ENCODE measurements at places on chromosomes 5 and 9.
A peak's percentile ranks its signal among the peaks of the same experiment; 100 is the strongest.

- no peaks in the 10 kb centered on the region for H3K4me1 ChIP-seq
- H3K4me3 ChIP-seq: no peak overlapping the region
- no peaks in the 10 kb centered on the region for H3K36me3 ChIP-seq
- H3K27me3 ChIP-seq: no peaks in the 10 kb centered on the region
Measured at GRCh38 chr5:141765896-141766551, 84.0 kb upstream of the ARAP3 start.

DNA sequence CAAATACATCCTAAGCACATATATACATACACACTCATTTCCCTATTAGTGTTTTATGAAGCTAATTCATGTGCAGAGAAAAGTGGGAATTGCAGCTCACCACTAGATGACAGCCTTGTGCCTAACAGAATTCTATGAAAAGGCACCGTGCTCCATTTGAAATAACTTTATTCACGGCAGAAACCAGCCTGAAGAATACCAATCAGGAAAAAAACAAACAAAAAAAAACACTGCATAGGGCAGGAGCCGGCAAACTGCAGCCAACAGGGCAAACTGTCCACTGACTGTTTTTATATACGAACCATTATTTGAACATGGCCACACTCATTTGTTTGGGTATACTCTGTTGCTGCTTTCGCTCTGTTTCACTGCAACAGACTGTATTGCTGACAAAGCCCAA lies 33.6 kb downstream of the ERMP1 start:
- DNase-seq: peak; percentile 28
- no peaks in the 10 kb centered on the region for H3K27me3 ChIP-seq
- no peak overlapping the region for H3K27ac ChIP-seq
- peaks cover 4% of the 10 kb centered on the region for H3K36me3 ChIP-seq
- no peaks in the 10 kb centered on the region for H3K4me1 ChIP-seq

DNA sequence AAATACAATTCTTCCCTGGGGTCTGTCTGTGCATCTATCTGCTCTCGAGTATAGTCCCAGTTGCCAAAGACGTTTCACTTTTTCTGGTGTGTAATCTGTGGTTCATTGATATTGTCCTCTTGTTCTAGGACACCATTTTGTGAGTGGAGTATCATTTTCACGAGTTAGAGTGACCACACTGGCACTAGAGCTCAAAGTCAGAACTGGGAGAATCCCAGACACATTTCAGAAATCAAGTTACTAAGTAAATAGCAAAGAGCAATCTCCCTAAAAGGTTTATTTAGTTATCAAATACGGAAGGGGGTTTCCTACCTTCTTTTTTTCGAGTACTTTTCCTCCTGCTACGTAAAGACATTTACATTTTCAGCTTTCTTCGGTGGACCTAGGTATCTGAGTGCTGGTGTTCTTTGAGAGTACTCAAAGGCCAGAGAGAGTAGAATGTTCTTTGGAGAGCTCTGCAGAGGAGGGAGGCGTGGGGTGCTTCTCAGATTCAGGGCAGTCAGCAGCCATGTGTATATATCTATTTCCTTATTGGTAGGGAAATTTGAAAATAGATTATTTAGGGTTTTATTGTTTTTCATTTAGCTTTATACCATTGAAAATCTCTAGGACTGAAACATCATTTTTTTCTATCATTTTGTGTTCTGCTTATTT lies 8.9 kb upstream of the HSPA9 start:
- H3K27me3 ChIP-seq: 0 out of 2 replicates have a peak, but pooled peaks cover 1% of the 10 kb centered on the region
- H3K36me3 ChIP-seq: no peaks in the 10 kb centered on the region
- H3K4me1 ChIP-seq: peaks cover 17% of the 10 kb centered on the region
- H3K4me3 ChIP-seq: no peak overlapping the region
- peak; percentile 19 for DNase-seq

DNA sequence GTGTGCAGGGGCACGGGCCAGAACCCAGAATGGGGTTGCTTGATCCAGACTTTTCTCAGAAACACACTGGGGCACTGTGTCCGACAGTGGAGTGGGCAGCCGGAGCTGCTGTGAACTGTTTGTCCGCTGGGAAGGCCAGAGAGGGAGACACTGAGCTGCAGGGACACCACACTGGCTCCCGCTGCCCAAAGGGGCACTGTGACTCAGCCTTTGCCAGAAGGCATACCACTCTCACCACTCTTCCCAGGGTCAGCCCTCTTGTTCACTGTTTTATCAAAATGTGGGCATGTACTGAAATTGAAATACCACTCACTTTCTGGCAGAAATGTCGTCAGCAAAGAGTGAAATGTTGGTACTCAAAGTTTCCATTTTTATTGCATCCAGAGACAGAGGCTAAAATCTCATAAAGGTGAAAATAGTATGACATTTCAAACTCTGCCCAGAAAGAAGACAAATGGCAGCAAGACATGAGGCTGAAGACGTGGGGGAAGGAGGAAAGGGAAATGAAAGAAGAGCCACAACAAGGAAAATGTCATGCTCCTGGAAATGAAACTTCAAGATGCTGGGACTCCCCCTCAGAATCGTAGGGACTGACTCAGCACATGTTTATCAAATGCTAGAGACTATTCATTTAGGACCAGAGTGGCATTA lies 4.5 kb upstream of the IL7R start:
- H3K4me3 ChIP-seq: no peak overlapping the region
- no peaks in the 10 kb centered on the region for H3K27me3 ChIP-seq
- no peak for DNase-seq
- no peaks in the 10 kb centered on the region for H3K4me1 ChIP-seq

DNA sequence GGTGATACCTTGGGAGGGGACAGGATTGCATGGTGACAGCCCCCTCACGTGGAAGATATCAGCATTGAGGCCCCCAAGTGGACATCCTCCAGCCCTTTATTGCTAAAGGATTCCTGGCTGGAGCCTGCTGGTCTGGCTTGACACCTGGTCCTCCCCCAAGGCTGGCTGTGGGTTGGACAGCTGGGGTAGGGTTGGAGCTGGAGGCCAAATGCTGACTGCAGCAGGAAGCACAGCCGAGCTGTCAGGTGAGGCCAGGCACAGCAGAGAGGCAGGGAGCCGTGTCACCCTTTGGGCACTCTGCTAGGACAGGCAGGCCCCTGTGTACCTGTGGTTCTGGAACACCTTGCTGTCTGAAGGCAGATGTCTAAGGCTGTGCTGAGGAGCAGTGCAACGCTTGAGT lies 2.2 kb downstream of the CACFD1 start:
- peak overlapping the region; percentile 99 for H3K27ac ChIP-seq
- no peak overlapping the region for H3K4me3 ChIP-seq
- H3K27me3 ChIP-seq: no peaks in the 10 kb centered on the region
- H3K4me1 ChIP-seq: peaks cover 46% of the 10 kb centered on the region
- H3K36me3 ChIP-seq: peaks cover 5% of the 10 kb centered on the region

DNA sequence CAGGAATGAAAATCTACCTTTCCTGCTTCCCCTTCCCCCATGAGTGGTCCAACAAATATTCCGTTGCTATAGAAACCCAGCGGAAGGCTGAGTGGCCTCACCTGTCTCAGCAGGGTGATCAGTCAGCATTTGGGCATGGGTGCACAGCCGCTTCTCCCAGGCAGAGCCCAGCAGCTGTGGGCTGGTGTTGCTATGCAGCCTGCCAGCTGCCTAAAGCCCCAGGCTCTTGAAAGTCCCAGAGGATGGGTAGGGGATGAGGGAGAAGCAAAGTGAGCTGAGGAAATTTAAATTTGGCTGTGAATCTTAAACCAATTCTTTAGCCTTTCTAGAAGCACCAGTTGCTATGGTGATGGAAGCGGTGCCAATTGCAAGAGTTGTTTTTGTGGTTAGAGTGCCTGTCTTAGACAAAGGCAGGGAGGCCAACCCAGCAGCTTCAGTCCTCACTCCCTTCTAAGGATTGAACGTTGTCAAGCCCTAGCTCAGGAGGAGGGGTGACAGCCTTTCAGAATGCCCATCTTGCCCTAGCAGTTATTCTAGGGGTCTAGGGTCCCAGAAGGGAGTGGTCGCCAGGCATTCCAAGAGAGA lies 151.5 kb upstream of the PITX1 start:
- H3K27ac ChIP-seq: no peak overlapping the region
- H3K36me3 ChIP-seq: no peaks in the 10 kb centered on the region
- no peaks in the 10 kb centered on the region for H3K27me3 ChIP-seq
- H3K4me3 ChIP-seq: no peak overlapping the region
- peaks cover 10% of the 10 kb centered on the region for H3K4me1 ChIP-seq

DNA sequence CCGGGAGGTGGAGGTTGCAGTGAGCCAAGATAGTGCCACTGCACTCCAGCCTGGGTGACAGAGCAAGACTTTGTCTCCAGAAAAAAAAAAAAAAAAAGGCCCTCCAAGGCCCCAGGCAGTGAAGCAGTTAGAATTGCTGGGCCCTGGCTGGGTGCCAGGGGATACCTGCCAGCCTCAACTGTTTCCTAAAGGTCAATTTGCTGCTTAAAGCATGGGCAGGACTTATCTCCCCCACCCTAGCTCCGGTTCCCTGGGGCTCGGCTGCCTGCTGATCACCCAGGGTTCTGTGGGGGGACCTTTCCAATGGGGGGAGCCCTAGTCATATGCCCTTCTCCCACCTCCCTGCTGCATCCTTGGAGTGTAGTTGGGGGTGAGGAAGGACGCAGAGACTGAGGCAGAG lies 25.7 kb downstream of the NCS1 start:
- no peaks in the 10 kb centered on the region for H3K36me3 ChIP-seq
- H3K27me3 ChIP-seq: no peaks in the 10 kb centered on the region
- no peak overlapping the region for H3K27ac ChIP-seq

GRCh38 chr5:112907166-112907631 lies 14.8 kb downstream of the REEP5 start:
- H3K27ac ChIP-seq: no peak overlapping the region
- H3K27me3 ChIP-seq: no peaks in the 10 kb centered on the region
- H3K4me3 ChIP-seq: no peak overlapping the region
